Activated naive CD8-positive, alpha-beta T cell treated with anti-CD3 and anti-CD28 coated beads, Interleukin-2, amount 50 U/mL, for 24 hours (primary cell): ENCODE measurements at places on chromosomes 7 and 10.

DNA sequence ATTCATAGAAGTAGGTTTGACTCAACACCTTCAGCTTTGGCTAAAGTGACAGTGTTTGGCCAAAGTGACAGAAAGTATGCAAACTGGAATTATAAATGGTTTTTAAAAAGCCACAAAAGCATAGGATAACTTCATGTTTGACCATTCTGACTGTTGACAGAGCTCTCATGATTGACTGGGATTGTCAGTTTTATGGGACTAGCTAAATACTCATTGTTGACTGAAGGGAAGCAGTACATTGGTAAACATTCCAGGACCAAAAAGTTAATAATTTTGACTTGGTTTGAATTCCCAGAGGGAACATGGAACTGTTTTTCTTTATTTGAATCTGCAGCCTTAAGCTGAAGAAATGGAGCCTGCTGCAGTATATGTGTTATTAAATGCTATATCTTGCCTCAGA is 84.6 kb upstream of the STEAP4 start:
- no peak for DNase-seq
- H3K27me3 ChIP-seq = peaks cover 4% of the 10 kb centered on the region
- H3K4me1 ChIP-seq = peaks cover 4% of the 10 kb centered on the region
- H3K36me3 ChIP-seq = no peaks in the 10 kb centered on the region
- no peak overlapping the region for H3K27ac ChIP-seq
- no peak overlapping the region for H3K4me3 ChIP-seq

GRCh38 chr10:112763916-112764520 is 186.0 kb upstream of the TCF7L2 start:
- no peak for DNase-seq
- H3K27ac ChIP-seq = no peak overlapping the region
- peaks cover 4% of the 10 kb centered on the region for H3K36me3 ChIP-seq
- no peaks in the 10 kb centered on the region for H3K27me3 ChIP-seq
- H3K4me3 ChIP-seq = no peak overlapping the region

- no peaks in the 10 kb centered on the region for H3K36me3 ChIP-seq
- no peak for DNase-seq
- H3K27me3 ChIP-seq = no peaks in the 10 kb centered on the region
- peak overlapping the region; percentile 7 for H3K27ac ChIP-seq
These were observed 63.5 kb downstream of the UBE2H start for GRCh38 chr7:129889133-129889844.

- DNase-seq = no peak
- no peaks in the 10 kb centered on the region for H3K4me1 ChIP-seq
- no peaks in the 10 kb centered on the region for H3K36me3 ChIP-seq
- H3K27ac ChIP-seq = no peak overlapping the region
These were observed 19.9 kb upstream of the FMC1 start for GRCh38 chr7:139321071-139321745.
